NCI-H748 treated with DMSO at 0.1 percent for 48 hours (cell line): ENCODE measurements at places on chromosomes 4 and X.

- peak; percentile 6 for DNase-seq
Measured at GRCh38 chrX:15146515-15146914, 123.4 kb downstream of the ASB9 start.

GRCh38 chr4:122764821-122765215 lies 32.3 kb downstream of the BBS12 start:
- no peak for DNase-seq

GRCh38 chr4:156598138-156598681 lies 373.4 kb downstream of the PDGFC start:
- peak; percentile 59 for DNase-seq

GRCh38 chrX:9354918-9355317 lies 109.9 kb upstream of the TBL1X start:
- no peak for DNase-seq

GRCh38 chr4:169582203-169582602 lies 30.2 kb downstream of the NEK1 start:
- DNase-seq: no peak

GRCh38 chrX:39472161-39472560 lies 625.6 kb downstream of the BCOR start:
- DNase-seq: no peak

DNA sequence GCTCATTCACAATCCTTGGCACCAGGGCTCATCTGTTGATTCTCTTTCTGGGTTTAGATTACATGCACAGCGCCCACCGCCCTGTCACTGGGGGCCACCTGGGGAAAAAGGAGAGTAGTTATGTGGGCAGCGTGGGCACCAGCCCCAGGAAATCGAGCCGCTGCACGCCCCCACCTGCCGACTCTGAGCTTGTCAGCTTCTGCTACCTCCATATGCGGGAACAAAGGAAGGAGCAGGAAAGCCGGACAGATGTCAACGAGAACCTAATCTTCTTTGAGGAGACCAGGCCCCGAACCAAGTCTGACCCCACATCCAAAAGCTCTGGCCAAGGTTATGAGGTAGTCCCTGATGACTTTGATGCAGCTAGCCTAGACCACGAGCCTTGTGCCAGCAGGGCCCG lies 31.0 kb upstream of the PRPS1 start:
- no peak for DNase-seq
